Hepatocyte (in vitro differentiated cells): ENCODE measurements at places on chromosomes 1 and 21. TPM values are rescaled to one million over a fixed set of nuclear protein-coding genes. Genes with fewer than 3 reads are reported as not detected.

- DNase-seq, result peak; percentile 36
Measured at GRCh38 chr1:117780687-117781475, 148.5 kb downstream of the GDAP2 start.

DNA sequence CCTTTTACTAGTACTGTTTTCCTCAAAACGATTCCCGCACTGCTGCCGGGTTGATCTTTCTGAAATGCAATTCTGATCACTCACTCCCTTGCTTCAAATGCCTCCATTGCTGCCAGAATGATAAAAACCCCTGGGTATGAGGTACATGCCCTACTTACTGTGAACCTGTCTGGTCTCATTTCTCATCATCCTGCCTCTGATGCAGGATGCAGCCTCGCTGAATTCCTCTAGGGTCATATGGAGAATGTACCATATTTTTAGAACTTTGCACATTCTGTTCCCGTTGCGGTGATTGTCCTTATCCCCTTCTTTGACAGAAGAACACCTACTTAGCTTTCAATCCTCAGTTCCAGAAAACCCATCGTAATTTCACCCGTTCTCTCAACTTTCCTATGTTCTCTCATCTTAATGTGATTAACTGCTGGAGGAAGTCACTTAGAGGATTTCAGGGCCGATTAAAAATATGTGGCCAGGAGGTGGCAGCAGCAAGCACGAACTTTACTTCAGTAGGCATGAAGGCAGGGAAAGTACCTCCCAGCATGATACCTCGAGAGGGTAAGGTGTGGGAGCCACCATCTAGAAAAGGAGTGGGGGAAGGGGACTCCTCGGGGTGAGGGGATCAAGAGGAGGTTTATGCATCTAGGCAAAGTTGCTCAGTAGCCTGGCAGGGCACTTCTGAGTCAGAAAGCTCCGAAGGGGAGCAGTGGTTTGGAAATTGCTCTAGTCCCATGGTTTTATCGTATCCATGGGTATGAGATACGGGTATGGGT is 361.5 kb upstream of the ZP4 start:
- peak; percentile 73 for DNase-seq

DNA sequence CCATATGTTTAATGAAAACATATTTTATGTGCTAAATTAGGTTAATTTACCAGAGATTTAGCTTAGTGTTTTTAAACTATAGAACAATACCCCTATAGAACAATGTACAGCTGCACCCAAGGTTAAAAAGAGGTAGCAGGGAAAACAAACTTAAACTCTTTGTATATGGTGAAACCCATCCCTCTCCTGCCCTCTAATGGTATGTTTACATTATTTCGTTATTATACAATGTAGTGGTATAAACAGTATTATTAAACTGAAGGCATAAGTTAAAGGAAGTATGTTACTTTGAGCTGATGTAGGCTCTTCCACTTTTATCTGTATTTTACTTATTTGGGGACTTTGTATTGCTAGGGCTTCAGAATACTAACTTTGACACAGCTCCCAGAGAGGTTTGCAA is 16.7 kb upstream of the ZYG11A start:
- no peak for DNase-seq

GRCh38 chr1:167777269-167777650 is 55.5 kb downstream of the MPZL1 start:
- no peak for DNase-seq

DNA sequence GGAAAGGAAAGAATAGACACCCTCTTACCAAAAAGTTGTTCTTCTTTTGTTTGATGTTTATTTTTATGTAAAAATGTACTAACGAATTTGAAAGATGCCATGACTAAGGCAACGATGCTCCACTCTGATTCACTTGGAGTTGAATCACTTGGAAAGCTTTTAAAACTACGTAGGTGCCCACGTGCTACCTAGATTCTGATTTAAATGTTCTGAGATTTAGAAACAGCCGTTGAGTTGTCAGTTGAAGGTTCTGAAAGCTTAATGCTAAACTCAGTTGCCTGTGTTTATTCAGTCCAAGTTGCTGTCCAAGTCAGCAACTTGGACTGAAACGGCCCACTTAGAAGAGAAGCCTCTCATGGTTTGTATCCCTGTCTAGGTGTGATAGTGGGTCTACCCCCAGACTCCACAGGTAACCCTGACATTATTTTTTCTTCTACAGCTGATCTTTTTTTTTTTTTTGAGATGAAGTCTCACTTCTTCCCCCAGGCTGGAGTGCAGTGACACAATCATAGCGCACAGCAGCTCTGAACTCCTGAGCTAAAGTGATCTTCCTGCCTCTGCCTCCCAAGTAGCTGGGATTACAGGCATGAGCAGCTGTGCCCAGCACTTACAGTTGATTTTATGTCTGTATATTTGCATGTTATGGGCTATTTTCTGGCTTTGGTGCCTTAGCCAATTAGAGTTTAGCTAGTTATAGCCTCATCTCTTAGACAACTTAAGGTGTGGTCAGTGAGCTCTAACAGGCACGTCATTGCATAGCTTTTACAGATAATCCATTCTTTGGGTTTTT is 1.4 kb upstream of the VAMP4 start:
- peak; percentile 59 for DNase-seq

- DNase-seq, result no peak
Measured at GRCh38 chr1:157575744-157576143, 22.1 kb downstream of the FCRL4 start.

DNA sequence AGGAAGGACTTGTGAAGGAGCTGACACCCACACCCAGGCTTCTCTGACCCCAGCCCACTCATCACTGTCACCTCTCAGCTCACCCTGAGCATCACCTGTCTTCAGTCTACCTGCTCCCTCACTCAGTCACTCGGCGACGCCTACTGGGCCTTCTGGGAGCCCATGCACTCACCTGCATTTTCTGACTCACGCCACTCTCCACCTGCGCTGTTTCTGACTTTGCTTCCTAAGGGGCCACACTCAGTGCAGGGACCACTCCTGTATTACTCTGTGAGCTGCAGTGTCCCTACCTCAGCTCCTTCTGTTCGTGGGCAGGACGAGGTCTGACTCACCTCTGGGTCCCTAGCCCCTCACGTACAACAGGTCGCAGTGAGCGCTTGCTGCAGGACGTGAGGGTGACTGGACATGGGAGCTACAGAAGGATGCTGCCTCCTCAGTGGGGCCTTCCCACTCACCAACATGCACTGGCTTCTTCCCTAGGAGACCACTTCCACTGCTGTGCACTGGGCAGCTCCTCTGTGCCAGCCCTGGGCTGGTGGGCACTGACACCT is 102.3 kb downstream of the GLIS1 start:
- no peak for DNase-seq

DISP1 gene
- 10.6 and 14.6 TPM in 2 replicates for total RNA-seq
